GM10248 (cell line): ENCODE measurements at places on chromosomes 1 and 21.
A peak's percentile ranks its signal among the peaks of the same experiment; 100 is the strongest.

DNA sequence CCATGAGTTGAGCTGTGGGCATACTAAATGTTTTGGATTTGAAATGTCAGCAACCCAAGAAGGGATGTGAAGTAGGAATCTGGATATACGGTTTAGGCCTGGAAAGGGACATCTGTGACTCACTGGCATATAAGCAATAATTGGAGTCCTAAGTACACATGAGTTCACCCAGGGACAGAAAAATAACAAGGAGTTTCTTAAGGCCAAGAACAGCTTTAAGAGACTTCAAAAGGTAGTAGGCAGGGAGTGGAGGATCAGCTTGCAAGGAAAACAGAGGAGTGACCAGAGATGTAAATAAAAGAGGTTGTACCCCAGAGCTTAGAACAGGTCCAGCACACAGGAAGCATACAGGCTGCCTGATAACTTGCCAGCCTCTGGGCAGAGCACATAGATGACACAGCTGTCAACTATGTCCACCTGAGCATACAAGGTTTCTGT is 28.1 kb downstream of the TMEM50B start:
- DNase-seq, result no peak

DNA sequence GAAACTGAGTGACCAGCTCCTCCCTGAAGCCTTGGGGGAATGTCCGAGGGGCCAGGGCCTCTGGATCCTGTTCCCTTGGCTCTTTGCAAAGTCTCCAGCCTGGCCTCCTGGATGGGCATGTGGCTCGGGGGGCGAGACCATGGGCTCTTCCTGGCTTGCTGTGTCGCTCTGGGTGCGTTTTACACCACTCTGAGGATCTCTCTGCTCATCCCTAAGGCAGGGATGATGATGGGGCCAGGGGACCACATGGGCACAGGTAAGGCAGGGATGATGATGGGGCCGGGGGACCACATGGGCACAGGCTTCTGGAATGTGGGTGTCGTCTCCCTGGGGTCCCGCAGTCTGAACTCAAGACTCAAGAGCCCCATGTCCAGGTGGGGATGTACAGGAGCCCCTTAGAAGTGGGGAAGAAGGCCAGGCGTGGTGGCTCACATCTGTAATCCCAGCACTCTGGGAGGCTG is 17.7 kb downstream of the TP73 start:
- no peak for DNase-seq

GRCh38 chr1:89563957-89564604 is 39.5 kb downstream of the LRRC8B start:
- DNase-seq, result no peak

- no peak for DNase-seq
Measured at GRCh38 chr1:216535059-216535458, 111.8 kb upstream of the USH2A start.

DNA sequence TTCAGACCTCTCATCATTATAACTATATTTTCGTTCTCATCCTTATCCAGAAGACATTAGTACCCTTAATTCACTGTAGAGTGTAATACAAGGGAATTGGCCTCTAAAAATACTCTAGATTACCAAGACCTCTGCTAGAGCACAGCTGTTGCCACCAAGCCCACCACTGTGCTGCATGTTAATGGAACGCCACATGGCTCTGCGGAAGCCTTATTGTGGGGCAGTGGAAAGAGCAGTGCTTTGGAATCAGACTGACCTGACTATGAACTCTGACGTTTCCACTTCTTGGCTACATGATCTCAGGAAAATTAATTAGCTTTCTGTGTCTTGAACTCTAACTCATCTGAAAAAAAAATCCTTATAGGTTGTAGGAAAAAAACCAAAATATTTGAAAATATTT is 222.1 kb downstream of the LMX1A start:
- DNase-seq, result no peak

- peak; percentile 57 for DNase-seq
Measured at GRCh38 chr1:113930499-113931161, 1.5 kb downstream of the HIPK1 start.
